ENCODE measurements at places on chromosomes 6 and 20. TPM values are rescaled to one million over a fixed set of nuclear protein-coding genes. Genes with fewer than 3 reads are reported as not detected.

Gene EPHA7
- total RNA-seq: not detected

Gene MPC1
- 31.8 TPM for total RNA-seq

Gene FLRT3
- total RNA-seq: 15.7 TPM

Gene RIPOR2
- 4.9 TPM for total RNA-seq

Gene NCOA5
- total RNA-seq: 26.0 TPM

Gene EYS
- 1.6 TPM for total RNA-seq

Gene HRH3
- total RNA-seq: not detected

Gene PREX1
- 0.05 TPM for total RNA-seq

Gene PRSS35
- not detected for total RNA-seq

Gene SLC22A3
- 0.20 TPM for total RNA-seq

Gene PDYN
- not detected for total RNA-seq

Gene OSER1
- 50.8 TPM for total RNA-seq

Gene ABHD16A
- 32.1 TPM for total RNA-seq

Gene PNLDC1
- total RNA-seq: not detected

Gene TUBB1
- total RNA-seq: not detected

Gene TTBK1
- total RNA-seq: not detected

Gene GLP1R
- total RNA-seq: not detected

Gene SIM1
- not detected for total RNA-seq

Gene CDSN
- 0.16 TPM for total RNA-seq

Gene SRSF6
- total RNA-seq: 193 TPM

Gene SLC16A10
- total RNA-seq: 0.05 TPM

Gene CD93
- not detected for total RNA-seq

Gene SAMD10
- 4.5 TPM for total RNA-seq

Gene PACRG
- not detected for total RNA-seq

Gene DAAM2
- total RNA-seq: not detected

Gene KIFC1
- total RNA-seq: 20.3 TPM

Gene PCK1
- not detected for total RNA-seq
